ENCODE measurements at places on chromosomes 1 and 21.
A peak's percentile ranks its signal among the peaks of the same experiment; 100 is the strongest.

GRCh38 chr1:115280064-115280463 lies 58.0 kb downstream of the NGF start:
- no peak for DNase-seq

- no peak for DNase-seq
Measured at GRCh38 chr1:43468414-43468813, 14.7 kb upstream of the HYI start.

GRCh38 chr1:114832057-114832456 lies 22.6 kb upstream of the SYCP1 start:
- DNase-seq = no peak

DNA sequence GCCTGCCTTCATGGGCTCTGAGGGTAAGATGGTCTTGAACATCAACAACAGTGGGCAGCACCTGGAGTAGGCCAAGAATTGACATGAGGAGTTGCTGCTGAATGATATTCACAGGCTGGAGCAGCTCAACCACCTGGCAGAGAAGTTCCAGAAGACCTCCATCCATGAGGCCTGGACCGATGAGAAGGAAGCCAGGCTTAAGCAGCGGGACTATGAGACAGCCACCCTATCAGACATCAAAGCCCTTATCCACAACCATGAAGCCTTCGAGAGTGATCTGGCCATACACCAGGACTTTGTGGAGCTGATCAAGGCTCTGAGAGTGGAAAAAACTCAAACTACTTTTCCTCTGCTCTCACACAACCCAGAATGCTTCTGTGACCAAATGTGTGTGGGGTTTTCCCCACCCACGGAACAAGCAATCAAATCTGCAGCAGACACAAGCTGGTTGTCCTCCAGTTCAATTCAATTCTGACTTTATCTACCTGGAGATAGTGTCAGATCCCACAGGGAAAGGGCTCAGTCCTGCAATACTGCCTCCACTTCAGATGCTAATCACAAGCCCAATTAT lies 12.1 kb upstream of the EPHA10 start:
- no peak for DNase-seq

DNA sequence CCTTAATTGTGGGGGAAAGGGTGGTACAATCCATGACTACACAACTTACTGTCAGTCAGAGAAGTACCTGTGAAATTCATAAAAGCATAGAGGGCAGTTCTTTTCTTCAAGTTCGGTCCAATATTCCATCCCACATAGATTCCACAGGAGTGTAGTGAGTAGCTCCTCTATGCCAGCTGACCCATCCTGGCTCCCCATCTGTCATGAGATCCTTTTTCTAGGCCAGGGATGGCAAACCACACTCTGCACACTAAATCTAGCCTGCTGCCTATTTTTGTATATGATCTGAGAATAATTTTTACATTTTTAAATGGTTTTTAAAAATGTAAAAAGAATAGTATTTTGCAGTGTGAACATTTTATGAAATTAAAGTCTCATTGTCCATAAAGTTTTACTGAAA lies 107.0 kb upstream of the TSPAN2 start:
- no peak for DNase-seq

DNA sequence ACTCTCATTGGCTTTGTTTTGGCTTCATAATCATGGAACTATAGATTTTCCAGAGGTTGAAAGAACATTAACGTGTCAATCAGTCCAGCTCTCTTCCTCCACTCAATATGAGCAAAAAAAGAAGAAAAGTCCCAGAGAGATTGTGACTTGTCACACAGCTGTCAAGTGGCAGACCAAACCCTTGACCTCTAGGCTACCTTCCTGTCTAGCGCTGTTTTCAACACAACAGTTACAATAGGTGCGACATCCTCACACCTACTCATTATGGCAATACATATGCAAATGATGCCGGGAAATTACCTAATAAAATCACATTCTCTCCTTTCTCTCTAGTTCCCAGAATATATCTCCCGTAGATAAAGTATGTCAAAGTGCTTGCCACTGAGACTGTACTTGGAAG lies 1.1 kb downstream of the WARS2 start:
- DNase-seq = no peak

DNA sequence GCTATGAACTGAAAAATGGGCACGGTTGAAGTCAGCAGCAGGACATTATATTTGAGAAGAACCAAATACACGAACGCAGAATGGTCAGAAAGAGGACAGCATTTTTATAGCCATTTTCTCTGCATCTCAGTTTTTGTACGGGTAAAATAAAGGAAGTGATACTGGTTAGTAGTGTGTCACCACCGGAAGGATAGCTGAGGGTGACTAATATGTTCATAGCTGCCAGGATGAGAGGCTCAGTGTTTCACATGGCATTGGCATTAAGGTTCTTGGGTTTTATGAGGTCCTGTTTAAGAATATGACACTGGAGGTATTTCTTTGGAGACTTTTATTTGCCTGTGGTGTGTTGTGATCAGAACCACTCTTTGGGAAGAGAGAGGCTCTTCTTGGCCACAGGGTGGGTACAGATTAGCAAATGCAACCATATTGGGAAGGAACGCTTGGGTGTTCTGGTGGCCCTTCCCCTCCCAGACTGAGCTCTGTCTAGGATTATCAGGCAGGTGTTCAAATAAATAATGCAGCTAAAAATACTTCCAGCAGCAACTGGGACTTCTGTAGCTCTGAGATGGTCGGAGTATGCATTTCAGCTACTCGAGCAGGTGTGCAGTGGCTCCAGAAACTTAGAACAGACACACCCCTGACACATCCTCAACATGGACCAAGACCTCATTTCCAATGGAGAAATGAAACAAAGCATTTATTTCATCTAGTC lies 158.2 kb downstream of the PBX1 start:
- DNase-seq = no peak

GRCh38 chr1:91830242-91831131 lies 55.5 kb downstream of the TGFBR3 start:
- DNase-seq = no peak

- DNase-seq = no peak
Measured at GRCh38 chr1:230340526-230341161, 85.5 kb downstream of the PGBD5 start.

DNA sequence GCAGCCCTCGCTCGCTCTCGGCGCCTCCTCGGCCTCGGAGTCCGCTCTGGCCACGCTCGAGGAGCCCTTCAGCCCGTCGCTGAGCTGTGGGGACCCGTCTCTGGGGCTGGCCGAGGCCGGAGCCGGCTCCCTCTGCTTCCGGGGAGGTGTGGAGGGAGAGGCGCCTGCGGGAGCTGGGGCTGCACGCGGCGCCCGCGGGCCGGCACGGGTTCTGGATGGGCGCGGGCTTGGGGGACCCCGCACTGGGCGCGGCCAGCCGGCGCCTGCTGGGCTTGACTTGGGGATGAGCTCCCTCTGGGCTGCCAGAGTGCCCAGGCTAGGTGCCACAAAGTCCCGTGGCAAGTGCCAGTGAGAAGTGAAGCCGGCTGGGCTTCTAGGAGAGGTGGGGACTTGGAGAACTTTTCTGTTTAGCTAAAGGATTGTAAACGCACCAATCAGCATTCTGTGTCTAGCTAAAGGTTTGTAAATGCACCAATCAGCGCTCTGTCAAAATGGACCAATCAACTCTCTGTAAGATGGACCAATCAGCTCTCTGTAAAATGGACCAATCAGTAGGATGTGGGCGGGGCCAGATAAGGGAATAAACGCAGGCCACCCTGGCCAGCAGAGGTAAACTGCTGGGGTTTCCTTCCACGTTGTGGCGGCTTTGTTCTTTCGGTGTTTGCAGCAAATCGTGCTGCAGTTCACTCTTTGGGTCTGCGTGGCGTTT lies 20.2 kb downstream of the EXOC8 start:
- no peak for DNase-seq

DNA sequence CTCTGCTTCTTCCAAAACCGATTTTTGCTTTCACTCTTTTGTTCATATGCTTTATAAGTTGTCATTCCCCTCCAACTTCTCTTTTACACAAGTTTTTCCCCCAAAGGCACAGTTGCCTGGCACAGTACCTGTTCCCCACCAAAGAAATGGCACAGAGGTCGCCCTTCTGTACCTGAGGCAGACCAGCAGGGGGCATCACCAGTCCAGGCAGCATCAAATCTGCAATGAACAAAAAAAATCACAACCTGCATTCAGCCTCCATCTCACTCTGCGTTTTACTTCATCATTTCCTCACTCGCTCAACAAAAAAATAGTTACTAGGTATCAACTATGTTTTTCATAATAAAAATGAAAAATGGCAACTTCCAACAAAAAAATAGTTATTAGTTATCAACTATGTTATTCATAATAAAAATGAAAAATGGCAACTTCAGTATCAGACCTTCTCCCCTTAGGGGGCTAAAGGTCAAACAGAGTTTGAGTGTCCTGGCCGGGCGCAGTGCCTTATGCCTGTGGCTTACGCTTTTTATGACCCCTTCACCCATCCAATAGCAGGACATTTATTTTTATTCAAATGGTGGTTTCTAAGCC lies 4.1 kb downstream of the EIF2D start:
- peak; percentile 64 for DNase-seq

GRCh38 chr1:63563745-63564144 lies 29.5 kb upstream of the PGM1 start:
- no peak for DNase-seq

GRCh38 chr1:119374208-119374874 lies 5.8 kb downstream of the HAO2 start:
- no peak for DNase-seq

DNA sequence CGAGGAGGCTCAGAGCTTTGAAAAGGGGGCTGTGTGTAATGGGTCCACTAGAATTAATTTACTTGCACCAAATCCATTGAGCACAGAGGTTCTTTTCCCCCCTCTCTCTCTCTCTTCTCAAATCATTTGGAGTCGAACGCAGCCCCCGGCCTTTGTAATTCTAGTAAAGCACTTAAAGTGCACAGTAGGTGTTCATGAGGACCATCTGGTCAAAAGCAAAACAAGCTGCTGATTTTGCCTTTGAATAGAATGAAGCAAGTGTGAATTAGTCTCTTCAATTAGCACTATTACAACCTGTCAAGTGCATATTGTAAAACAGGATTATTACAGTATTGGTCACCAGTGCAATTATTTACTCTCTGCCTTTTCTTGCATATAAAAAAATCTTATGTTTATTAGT lies 259.9 kb downstream of the FAF1 start:
- DNase-seq = no peak

DNA sequence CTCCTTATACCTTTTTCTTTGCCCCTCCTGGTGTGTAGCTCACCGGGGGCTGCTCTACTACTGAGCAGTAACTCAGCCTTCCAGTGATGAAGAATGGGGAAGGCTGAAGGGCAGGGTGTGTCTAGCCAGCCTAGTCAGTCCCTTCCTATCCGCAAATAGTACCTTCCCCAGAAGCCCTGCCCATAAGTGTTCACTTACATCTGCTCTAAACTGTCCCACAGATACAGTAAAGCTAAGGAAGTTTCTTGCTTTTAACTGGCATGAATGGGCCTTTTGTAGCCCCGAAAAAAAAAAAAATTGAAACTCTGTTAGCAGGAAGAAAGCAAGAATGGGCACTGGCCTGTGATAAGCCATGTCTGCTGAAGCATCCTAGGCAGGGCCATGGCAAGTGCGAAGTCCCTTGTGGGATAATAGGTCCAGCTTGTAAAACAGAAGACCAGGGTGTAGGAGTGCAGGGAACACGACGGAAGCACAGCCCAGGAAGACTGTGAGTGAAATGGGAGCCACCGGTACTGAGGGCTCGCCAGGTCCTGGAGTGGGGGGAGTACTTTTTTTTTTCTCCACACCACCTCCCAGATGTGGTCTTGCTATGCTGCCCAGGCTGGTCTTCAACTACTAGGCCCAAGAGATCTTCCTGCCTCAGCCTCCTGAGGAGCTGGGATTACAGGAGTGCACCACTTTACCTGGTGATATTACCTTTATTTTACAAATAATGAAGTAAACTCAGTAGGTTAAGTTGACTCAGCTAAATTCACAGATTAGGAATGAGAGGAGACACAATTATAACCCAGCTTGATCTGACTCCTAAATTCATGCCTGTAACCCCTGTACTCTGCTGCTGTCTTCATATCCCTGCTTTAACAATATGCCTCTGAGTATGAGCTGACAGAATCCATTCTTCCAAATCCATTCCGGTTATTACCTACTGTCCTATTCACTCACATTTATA lies 347.5 kb downstream of the SMYD3 start:
- DNase-seq = no peak

DNA sequence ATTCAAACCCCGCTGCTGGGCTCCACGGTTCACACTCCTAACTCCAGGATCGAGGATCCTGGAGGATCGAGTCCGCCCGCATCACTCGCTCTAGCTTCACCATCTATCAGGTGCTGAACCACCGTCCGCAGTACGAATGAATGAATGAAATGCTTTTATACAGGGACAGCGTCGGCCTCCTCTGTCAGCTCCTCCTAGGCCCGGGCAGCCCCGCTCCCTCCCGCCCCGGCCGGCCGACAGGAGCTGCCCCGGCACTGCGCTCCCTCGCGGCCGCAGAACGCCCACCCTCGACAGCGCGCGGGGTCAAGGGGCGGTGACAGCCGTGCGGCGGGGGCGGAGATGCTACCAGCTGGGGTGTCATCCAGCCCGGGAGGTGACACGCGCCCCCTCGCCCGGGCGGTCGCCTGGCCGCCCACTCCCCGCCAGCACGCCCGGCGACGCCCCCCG lies 520 bp downstream of the ZBTB17 start:
- DNase-seq = peak; percentile 63

Data from stimulated activated CD4-positive, alpha-beta T cell treated with anti-CD3 and anti-CD28 coated beads, Interleukin-2, amount 100 ng/mL, for 48 hours (primary cell).